Activated T-helper 1 cell treated with anti-CD3 and anti-CD28 coated beads, Interleukin-12 subunit alpha, Interleukin-12 subunit beta, Interleukin-2, Interleukin-4 antibody, amounts not matched to agents 30 ng/mL and 10 ng/mL and 1 ng/mL, durations not matched to agents 14 hours and 24 hours and 36 hours (primary cell): ENCODE measurements at places on chromosomes 16 and 17. TPM values are rescaled to one million over a fixed set of nuclear protein-coding genes. Genes with fewer than 3 reads are reported as not detected.
A peak's percentile ranks its signal among the peaks of the same experiment; 100 is the strongest.

CX3CL1 gene
- not detected in 2 replicates for total RNA-seq

SPATA22 gene
- total RNA-seq: not detected in 2 replicates

DNA sequence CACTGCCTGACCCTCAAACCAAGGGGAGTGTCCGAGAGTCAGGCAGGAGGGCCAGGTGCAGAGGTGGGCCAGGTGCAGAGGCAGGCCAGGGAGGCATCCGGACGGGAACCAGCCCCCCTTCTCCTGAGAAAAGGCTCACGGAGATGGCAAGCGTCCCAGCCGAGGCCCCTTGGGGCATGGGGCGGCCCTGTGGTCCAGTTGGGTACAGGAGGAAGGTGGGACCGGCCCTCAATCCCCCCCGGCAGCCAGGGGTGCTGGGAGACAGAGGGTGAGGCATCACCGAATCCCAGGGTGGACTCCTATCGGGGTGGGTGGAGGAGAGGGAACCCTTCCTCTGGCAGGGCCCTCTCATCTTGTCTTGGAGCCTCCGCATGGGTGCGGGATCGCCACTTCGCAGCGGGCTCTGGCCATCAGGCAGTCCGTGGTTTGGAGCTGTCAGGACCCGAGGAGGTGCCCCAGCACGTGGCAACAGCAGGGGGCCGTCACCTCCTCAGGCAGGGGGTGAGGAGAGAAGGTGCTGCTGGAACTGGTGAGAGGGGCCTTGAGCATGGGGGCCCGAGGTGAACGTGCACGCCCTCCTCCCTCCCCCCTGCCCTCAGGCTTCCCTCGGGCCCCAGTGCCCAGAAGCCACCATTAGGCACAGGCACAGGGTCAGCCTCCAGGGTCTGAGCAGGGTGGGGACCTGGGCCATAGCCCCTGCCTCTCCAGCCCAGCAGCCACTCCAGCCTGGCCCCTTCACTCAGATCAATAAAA, 38.7 kb upstream of the SLC38A10 start:
- no peaks in the 10 kb centered on the region for H3K36me3 ChIP-seq
- peaks cover 8% of the 10 kb centered on the region for H3K27me3 ChIP-seq
- H3K27ac ChIP-seq: no peak overlapping the region
- H3K4me3 ChIP-seq: no peak overlapping the region

DNA sequence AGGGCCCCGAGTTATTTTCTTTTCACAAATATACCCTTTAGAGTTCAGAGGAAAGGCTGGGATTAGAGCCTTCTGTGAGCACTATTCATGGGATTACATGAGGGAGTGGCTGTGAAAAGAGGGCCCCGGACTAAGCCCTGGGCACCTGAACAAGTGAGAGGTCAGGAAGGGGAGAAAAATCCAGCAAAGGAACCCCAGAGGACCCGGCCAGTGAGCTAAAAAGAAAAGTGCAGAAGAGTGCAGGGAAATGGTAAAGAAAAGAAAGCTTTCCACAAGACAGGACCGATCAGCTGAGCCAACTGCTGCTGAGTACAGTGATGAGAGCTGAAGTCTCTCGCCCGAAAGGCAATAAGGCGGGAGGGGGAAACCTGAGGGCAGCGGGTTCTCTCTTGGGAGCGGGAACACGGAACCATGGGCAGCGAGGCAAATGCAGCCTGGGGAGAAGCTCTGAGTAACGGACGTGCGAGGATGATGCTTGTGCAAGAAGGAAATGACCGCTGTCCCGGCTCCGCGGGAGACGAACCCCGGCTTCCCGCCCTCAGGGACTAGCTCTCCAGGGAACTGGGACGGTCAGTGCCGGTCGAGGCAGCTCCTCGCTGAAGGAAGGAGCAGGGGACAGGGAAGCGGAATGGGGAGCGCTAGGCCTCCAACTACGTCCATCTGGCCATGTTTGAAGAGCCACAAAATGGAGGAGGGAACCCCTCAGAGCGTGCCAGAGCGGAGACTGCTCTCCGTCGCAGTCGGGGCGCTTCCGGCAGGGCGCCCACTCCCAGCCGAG, 665 bp upstream of the ALDH3A2 start:
- H3K36me3 ChIP-seq: peaks cover 2% of the 10 kb centered on the region
- H3K4me3 ChIP-seq: peak overlapping the region; percentile 92
- DNase-seq: no peak
- H3K27ac ChIP-seq: peak overlapping the region; percentile 95

KRTAP16-1 gene
- not detected in 2 replicates for total RNA-seq
